Stimulated activated naive CD4-positive, alpha-beta T cell treated with Interleukin-2 at 50 U/mL for 16 hours (primary cell): ENCODE measurements at places on chromosomes 13 and 19.

DNA sequence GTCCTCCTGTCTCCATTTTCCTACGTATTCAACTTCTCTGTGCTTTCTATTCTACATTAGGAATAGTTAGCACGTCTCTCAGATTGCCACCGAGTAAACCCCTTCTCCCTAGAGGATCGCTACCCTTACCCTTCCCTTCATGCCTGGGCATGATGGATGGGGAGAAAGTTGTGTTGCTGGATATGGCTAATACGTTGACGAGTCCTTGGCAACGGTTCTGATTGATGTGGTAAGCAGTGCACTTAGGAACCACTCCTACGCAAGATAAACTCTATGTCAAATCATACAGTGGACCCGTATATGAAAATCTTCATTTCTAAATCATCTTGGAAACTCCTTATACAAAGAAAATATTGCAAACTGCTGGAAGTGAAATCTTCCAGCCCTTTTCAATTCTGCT lies 224.5 kb downstream of the EFNB2 start:
- no peak for DNase-seq

- DNase-seq: no peak
Measured at GRCh38 chr19:34075661-34076091, 96.6 kb upstream of the LSM14A start.

DNA sequence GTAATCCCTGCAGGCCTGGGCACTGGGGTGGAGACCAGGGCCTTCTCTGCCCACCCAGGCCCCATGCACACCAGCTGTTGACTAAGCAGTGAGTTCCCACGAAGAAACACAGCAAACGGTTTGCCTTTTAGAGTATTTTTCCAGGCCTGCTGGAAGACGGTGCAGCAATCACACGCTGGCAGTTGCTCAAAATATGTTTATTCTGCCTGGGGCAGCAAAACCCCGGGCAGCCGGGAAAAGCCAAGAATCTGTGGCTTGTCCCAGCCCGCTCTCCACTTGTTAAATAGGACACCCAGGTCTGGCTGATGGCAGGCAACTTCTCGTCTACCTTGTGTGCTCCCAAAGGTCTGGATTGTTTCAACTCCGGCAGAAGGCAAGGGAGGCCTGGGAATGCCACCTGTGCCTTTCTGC lies 40.8 kb downstream of the GGACT start:
- DNase-seq: no peak

- DNase-seq: no peak
Measured at GRCh38 chr13:112776354-112776753, 86.5 kb downstream of the ATP11A start.
